ENCODE measurements at places on chromosomes 5 and 9.

DNA sequence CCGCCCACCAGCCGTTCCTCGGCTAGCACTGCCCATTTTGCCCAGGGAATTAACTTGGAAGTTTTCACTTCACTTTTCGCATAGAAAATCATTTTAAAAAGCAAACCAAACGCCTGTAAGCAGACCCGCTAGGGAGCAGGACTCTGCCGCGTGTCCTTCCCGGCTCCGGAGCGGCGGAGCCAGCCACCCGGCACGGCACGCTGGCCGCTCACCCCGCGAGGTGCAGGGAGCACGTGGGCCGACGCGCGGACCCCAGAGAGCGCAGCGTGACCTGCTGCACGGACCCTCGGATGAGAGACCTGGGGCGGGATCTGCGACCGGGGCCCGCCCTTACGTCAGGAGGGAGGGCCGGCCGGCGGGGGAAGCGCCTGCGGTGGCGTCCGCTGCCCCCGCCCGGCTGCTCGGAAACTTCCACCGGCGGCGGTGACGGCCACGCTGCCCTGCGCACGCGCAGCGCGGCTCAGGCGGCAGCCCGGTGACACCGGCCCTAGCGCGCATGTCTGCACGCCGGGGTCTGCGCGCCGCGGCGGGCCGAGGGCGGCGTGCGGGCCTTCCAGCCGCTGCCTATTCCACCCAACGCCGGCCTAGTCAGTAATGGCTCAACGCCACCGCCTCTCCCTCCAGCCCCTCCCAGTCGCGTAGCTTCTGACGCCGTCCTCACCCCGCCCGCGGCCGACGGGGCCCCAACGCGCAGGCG lies 507 bp upstream of the TENT4A start:
- peak; percentile 98 for DNase-seq

DNA sequence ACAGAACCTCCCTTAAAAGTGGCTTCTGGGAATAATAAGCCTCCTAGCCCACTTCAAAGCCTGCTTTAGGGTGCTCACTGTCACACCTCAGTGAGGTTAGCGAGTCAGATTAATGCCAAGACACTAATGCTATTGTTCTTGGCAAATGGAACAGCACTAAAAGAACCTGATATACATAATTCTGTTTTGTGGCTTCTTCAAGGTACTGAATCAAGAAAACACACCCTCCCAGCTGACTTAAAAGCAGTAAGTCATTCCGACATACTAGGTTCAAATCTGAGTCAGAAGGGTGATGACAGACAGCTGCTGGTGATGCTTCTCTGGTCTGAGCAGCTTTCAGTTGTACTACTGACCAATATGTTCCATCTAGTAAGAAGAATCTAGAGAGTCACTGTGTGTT lies 121.6 kb downstream of the OXCT1 start:
- DNase-seq: no peak

GRCh38 chr5:73435759-73436534 lies 12.6 kb downstream of the FOXD1 start:
- no peak for DNase-seq

DNA sequence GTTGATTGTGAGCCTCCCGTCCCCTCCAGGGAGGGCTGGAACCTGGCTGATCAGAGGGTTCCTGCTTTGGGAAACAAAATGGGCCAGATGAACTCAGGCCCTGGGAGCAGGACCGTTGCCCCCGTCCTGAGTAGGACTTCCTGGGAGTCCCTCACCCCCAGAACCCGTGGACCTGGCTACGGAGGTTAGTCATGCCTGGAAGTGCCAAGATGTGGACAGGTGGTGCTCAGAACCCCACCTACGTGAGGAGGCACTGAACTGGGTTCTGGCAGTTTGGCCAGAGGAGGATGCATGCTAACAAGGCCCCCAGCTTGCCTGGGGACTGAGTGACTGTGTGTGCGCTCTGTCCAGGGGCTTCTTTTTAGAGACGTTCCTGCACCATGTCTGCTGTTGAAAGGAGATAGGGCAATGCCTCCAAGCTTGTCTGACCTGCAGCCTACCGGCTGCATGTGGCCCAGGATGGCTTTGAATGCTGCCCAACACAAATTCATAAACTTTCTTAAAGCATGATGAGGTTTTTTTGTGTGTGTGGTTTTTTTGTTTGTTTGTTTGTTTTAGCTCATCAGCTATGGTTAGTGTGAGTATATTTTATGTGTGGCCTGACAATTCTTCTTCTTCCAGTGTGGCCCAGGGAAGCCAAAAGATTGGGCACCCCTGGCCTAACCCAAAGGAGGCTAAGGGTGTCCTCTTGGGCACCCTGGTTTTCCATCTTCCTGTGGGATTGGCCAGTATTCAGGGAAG lies 1.8 kb upstream of the DAB2IP start:
- no peak for DNase-seq

GRCh38 chr5:34511481-34511880 lies 144.6 kb upstream of the RAI14 start:
- DNase-seq: no peak

GRCh38 chr5:44329716-44330115 lies 59.5 kb downstream of the FGF10 start:
- DNase-seq: no peak

- DNase-seq: no peak
These were observed 15.4 kb upstream of the RANBP17 start for GRCh38 chr5:170846416-170846815.

- DNase-seq: no peak
These were observed 10.6 kb downstream of the GRIN3A start for GRCh38 chr9:101727612-101728524.

DNA sequence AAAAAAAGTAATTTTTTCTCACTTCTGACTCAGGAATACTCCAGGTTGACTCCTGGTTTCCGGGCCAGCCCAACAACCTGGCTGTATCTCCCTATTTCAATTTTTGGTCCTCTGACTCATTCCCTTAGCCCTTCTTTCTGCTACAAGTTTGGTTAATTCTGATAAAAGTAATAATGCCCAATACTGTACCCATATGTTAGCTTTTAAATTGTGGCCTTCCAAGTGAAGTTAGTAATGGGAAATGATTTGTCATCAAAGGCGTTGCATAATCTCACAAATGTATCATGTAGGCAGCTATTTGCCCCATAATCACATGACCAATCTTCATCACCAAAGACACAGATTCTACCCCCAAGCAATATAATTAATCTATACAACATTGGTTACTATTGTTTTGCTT lies 31.1 kb upstream of the BNC2 start:
- DNase-seq: no peak

DNA sequence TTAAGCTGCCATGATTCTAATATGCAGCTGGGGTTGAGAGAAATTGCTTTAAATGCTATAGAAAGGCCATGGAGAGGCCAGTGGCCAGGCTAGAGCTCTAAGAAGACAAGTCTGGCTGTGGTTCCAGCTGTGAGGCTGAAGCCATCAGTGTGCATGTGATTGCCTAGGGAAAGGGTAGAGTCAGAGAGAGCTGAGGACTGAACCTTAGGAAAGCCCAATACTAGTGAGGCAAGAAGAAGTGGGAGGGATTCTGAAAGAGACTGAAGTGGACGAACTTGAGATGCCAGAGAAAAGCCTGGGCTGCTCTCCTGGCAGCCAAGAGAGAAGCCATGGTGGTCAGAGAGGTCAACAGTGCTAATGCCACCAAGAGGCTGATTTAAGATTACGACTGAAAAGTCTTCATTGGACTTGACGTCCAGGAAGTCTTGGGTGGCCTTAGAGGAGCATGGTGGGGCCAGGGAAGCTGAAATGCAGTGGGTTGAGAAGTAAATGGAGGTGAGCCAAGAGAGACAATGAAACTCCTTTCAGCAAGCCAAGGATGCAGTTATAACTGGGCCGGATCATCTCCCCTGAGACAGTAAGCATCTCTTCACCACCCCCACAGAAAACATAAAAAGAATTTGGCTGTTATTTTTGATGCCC lies 133.2 kb downstream of the TMEM174 start:
- no peak for DNase-seq

DNA sequence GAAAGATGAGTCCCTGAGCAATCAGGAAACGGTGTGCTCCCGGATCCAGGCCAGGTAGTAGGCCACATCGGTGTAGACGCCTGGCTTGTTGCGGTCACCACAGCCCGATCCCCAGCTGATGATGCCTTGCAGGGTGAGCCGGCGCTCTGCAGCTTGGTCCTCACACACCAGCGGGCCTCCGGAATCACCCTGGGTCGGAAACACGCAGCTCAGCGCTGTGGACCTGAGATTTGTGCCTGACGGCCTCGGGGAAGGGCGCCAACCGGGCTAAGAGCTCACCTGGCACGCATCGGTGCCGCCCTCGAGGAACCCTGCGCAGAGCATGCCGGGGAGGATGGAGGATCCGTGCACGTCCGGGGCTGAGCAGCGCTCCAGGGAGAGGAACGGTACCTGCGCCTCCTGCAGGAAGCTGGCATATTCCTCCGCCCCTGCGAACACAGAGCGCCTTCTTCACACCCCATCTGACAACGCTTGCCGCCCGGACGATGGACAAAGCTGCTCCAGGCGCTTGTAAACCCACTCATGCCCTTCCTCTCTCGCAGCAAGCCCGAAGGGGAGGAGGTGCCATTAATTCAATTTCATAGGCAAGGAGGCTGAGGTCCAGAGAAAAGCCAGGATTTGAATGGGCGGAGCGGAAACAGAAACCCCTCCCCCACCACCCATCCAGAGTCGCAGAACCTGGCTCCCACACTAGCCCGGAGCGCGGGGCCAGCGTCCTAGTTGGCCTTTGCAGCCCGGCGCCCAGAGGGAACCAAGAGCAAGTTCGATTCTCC lies 2.0 kb upstream of the PFN3 start:
- DNase-seq: peak; percentile 87

DNA sequence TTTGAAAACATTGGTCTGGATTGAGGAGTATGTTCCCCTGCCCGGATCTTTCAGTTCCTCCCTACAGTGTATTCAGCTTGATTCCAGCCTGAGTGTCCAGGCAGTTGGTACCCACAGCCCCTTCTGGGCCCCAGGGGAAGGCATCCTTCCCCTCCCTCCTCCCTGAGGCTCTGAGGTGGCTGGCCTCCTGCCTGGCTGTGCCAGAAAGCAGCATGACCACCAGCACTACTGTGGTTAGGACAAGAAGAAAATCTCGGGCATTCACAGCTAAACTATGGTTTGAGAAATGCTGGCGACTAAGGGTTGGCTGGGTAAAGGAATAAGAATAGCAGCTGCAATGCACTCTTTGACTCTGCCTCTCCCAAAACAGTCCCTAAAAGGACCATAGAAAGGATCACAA lies 84.6 kb upstream of the LIFR start:
- DNase-seq: no peak

Measured in upper lobe of right lung (tissue), 1 donor.